8988T (cell line): ENCODE measurements at places on chromosomes 11 and 22.

DNA sequence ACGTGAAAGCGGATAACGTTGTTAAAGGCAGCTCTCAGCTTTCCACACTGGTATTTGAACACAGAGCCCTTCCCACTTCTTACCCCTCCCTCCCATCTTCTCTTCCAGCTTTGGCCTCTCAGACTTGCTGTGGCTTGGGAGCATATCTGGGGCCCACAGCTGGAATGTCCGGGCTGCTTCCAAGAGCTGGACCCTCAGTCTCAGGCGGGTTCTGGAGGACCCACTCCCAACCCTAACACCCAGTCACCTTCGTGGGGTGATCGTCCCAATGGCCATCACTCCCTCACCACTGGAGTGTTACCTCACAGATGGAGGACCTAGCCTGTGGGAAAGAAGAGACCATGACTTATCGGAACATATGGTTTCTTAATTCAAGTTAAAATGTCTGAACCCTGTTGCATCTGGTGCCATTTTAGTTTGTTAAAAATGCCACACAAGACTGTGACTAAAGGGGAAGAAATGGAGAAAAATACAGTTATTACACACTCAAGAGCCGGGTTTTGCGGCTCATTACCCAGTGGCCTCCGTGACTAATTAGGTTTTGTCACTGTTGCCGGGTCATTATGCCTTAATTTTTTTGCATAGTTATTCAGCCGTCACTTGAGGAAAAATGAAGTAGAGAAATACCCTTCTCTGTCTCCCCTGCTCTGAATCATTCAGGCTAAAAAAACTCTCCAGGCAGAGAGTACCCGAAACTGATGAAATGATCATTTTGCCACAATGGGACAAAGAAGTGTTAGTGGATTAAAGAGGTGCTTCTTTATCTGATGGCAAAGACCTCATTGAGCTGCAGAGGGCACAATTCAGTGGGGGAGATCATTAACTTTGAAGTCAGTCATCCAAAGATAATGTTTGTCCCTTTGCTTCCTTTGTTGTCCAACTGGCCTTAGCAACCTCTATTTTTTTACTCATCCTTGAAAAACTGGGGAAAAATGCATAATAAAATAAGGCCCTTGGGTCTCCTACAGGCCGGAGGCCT lies 87.2 kb upstream of the HTATIP2 start:
- no peak for DNase-seq

DNA sequence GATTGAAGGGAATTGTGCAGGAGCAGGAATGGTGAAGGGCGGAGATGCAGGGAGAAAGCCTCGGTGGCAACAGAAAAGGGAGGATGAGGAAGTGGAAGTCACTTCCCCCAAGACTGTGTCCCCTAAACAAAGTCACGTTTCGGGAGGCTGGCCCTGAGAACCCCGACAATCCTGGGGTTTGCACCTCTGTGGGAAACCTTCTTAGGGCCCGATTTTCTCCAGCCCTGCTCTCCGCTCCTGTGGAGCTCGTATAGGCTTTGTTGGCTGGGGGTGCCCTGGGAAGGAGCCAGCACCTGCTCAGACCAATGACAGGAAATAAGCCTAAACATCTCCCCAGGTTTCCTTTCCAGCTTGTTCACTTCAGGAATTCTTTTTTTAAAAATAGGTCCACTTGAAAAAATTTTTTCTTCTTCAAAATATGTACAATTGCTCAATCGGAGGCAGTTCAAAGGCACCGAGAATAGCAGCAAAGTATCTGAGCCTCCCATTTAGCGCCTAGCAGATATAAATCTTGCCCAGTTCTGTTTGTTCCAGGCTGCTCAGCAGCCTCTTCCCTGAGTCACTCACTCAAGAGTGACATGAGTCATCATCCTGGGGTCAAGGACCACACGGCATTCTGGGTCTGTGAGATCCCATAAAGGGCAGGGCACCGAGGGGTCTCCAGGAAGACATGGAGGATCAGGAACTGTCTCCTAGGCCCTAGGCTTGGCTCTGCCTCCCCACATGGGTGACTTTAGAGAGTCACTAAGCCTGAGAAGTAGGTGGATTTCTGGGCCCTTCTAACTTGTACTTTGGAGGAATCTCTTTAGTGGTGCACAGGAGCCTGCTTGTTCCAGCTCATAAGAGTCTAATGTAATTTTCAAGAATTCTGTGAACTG lies 34.0 kb downstream of the IRAG1 start:
- peak; percentile 37 for DNase-seq

GRCh38 chr11:34245041-34245440 lies 112.8 kb downstream of the ABTB2 start:
- no peak for DNase-seq

- no peak for DNase-seq
Measured at GRCh38 chr11:20075627-20076026, 84.6 kb downstream of the DBX1 start.

DNA sequence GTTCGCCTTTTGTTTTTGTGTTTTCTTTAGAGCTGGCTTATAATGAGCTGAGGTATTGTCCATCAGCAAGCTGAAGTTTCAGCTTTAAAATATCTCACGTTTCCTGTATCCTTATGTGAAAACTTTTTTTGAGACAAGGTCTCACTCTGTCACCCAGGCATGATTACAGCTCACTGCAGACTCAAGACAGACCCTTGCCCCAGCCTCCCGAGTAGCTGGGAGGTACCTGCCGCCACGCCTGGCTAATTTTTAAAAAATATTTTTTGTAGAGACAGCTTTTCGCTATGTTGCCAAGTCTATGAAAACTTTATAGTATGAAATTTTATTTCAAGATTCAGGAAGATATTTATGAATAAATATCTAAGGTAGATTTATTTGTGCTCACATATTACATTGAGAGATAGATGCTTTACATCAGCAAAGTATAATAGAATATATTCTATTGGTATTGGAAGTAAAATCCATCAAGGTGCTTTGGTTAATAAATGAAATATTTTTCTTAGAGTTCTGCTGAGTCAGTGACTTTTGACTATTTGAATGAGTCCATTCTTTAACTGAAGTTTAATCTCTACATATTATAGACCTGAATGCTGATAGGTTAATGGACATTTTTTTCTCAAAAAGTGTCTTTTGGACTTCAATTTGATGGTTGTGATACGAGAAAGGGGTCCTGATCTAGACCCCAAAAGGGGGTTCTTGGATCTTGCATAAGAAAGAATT lies 10.2 kb downstream of the KREMEN1 start:
- no peak for DNase-seq

DNA sequence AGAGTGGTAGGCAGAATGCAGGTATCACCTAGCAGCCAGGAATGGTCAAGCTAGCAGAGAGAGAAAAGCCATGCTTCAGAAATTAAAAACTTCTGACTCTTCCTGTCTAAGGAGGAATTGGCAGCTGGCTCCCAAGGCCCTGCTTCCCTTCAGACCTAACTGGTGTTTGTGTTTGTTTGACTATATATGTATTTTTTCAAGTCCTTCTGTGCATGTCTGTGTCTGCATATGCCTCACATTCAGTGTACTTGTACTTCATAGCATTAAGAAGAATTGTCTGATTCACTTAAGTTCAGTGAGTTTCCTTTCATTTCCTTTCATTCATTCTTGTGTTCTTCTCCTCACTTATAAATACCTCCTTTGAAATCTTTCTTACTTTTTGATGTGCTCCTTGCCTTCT lies 109.0 kb upstream of the RRM1 start:
- no peak for DNase-seq

DNA sequence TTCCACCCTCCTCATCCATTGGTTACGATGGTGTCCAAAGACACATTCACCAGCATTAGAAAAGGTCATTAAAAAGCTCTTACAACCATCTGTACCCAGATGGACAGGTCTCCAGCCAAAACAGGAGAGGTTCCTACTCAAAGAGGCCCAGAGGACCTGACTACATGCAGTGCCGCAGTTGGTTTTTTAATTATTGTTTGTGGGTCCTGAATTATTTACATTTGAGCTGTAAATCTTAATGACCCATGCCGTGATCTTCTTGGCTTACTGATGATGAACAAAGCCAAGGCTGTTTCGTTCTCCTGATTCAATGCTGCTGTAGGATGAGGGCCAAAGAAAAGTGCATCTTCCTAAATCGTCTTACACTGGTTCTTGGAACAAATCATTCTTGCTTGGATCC lies 83.7 kb downstream of the CADM1 start:
- DNase-seq, result no peak

GRCh38 chr22:40426594-40427333 lies 56.4 kb downstream of the SGSM3 start:
- no peak for DNase-seq

- DNase-seq, result no peak
Measured at GRCh38 chr22:27639248-27640086, 162.1 kb downstream of the MN1 start.

DNA sequence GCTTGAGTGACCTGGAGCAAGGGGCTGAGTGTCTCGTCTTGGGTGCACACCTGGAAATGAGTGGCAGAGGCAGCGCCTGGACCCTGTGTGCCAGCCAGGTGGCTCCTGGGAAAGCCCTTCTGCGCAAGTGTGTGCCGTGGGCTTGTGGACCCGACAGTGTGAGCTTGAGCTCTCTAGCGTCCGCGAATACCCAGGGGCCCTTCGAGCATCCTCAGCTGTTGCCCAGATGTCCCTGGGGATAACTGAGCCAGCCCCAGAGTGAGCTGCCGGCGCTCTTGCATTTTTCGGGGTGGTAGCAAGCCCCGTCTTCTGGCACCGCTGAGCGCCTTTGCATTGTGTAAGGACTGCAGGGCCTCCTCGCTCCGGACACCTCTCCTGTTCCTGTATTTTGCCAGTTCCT lies 399.2 kb downstream of the TBC1D22A start:
- DNase-seq, result no peak

- DNase-seq, result no peak
Measured at GRCh38 chr22:36048911-36049677, 20.5 kb upstream of the RBFOX2 start.

DNA sequence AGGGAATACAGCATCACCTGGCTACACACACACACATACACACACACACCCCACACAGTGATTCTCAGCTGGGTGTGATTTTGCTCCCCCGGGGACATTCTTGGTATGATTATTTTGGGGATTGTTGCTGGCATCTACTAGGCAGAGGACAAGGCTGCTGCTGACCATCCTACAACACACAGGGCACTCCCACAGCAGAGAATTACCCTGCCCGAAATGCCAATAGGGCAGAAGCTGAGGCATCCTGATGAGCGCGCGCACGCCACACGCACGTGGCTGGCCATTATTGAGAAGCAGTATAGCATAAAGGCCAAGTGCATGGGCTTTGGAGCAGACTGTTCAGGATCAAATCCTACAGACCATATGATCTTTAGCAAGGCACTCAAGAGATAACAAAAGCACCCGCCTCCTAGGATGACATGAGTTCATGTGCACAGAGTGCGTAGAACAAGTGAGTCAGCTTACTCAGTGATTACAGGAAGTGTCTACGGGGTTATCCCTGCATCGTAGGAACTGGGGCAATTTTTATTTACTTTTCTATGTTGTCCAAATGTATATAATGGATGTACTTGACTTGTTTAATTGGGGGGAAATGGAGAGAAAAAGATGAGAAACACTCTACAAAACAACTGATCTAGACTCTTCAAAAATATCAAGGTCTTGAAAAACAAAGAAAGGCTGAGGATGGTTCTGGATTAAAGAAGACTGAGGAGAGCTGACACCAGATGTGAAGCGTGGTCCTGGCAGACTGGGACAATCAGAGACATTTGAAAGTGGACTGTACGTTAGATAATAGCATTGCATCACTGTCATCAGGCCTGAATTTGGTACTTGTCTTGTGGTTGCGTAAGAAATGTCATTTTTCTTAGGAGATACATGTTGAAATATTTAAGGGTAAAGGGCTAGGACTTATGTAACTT lies 7.2 kb upstream of the EHD1 start:
- no peak for DNase-seq

GRCh38 chr11:40597546-40598113 lies 861.8 kb downstream of the LRRC4C start:
- no peak for DNase-seq

GRCh38 chr11:93796441-93797231 lies 12.6 kb downstream of the MED17 start:
- DNase-seq, result no peak

- no peak for DNase-seq
Measured at GRCh38 chr22:37267135-37267587, 15.1 kb upstream of the CYTH4 start.

GRCh38 chr11:73759610-73760134 lies 1.2 kb downstream of the RAB6A start:
- DNase-seq, result no peak

DNA sequence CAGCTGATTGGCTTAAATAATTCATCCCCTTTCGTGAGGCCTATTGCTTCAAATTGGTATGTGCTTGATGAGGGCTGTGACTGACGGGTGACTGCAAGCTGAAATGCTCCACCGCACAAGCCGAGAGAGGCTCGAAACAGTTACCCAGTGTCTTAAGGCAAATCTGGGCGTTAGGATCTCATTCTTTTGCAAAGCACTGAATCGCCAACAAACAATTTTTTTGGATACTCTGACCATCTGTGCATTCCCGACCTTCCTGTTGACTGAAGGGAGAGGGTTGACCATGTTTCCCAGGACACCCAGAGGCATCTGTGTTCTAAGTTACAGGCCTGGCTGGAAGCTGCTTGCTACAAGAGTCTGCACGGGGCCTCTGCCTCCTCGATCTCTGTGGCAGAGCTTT lies 32.1 kb downstream of the CACNG2 start:
- no peak for DNase-seq

DNA sequence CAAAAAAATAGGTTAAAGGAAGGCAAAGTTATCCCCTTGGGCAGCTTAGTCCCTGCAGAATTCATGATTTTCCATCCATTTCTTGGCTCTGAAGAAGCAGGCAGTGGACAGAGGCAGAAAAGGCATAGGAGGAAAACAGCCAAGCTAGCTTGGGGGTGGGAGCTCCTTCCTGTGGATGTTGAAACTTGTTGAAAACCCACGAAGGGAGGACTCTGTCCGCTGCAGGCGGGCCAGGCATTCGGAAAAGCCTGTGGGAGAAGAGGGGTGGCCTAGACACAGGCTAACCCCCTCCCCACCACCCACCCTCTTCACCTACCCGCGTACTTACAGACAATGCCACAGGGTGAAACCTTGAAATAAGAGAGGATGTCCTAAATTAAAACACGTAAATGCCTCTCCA lies 72.1 kb downstream of the C22orf31 start:
- DNase-seq, result no peak

GRCh38 chr11:101914341-101914737 lies 471 bp upstream of the CEP126 start:
- DNase-seq, result no peak

GRCh38 chr11:33701302-33702230 lies 940 bp upstream of the C11orf91 start:
- DNase-seq, result no peak

DNA sequence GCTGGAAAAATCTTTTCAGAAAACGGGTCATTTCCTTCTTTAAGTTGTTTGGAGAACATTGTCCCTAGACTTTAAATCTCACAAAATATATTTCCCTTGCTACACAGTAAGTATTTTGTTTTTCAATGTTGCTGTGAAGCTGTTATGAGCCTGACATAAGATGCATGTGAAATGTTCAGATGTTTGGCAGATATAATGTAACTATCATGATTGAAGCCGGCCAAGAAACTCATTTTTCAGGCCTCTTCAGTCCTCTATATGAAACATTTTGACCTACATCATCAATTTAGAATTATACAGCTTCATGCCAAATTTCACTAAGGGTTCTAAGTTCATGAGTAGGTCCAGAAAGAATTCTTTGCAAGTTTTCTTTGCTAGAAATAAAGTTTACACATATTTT lies 133.8 kb downstream of the JRKL start:
- DNase-seq, result no peak
